ENCODE measurements at places on chromosomes 11 and 22.

GRCh38 chr11:69000391-69000790 lies 12.7 kb downstream of the MRGPRF start:
- DNase-seq = no peak

- DNase-seq = no peak
Observed at GRCh38 chr11:19880088-19880345, 167.4 kb downstream of the NAV2 start.

DNA sequence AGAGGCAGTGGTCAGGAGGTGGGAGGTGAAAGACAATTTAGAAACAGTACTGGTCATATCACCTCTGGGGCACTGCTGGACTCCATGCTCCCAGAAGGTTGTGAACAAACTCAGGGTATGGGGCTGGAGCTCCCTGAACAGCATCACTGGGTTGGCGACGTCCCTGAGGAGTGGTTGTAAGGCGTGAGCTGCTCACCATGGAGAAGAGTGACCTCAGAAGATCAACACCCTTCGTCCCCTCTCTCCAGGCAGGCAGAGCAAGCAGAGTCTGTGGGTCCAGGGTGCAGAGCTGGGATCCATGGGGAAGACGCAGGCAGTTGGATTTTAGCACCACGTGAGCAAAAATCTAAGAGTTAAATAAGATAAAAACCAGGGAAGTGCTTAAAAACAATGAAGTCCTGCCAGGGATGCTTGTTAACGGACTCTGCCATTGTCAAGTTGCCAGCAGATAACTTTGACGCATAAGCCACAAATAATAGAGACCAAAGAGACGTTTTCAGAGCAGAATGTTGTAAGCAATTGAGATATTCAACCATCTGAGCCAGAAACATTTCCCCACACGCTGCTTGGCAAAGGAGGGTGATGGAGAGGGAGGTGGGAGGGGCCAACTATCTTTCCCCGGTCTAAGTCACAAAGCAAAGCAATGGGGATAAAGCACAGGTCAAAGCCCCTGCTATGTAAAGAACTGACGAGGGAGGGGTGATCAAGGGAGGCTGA lies 13.6 kb downstream of the PNPLA5 start:
- no peak for DNase-seq

GRCh38 chr11:45892856-45893255 lies 7.4 kb downstream of the MAPK8IP1 start:
- no peak for DNase-seq

DNA sequence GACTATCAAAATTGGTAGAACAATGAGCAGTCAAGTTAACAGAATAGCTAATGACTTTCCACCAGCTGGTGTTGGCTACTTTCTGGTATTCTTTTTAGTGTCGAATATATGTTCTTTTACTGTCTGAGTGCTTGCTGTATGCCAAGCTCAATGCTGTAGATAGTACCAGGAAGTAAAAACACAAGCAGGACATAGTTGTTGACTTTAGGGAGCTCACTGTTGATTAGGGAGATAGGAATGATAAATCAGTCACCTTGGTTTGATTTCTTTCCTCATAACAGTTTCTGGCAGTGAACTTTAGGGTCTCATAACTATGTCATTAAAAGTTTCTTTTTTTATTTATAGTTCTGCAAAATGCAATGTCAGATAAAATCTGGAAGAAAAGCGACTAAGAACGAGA lies 9.0 kb downstream of the HMGXB4 start:
- no peak for DNase-seq

GRCh38 chr11:106076171-106076918 lies 802 bp downstream of the KBTBD3 start:
- no peak for DNase-seq

Data from stimulated activated CD4-positive, alpha-beta T cell treated with anti-CD3 and anti-CD28 coated beads, Interleukin-2, amount 100 ng/mL, for 24 hours (primary cell).